GM12864 (cell line): ENCODE measurements at places on chromosomes 6 and 20.
A peak's percentile ranks its signal among the peaks of the same experiment; 100 is the strongest.

DNA sequence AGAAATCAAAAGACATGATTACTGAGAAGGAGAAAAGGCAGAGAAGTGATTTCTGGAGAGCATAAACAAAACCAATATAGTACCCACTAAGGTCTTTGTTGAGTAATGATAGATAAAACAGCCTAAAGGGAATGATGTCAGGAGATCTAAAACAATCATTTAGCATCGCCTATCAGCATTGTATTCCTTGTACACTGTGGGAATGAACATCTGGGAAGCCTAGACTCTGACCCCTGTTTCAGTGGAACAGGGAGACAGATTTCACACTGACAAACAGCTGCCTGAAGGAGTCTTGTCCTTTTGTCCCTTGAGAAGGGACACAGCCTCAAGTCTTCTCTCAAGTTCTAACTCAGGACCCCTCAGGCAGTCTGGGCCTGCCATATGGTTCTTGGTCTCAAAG is 1.7 kb downstream of the ASIP start:
- no peak for DNase-seq

DNA sequence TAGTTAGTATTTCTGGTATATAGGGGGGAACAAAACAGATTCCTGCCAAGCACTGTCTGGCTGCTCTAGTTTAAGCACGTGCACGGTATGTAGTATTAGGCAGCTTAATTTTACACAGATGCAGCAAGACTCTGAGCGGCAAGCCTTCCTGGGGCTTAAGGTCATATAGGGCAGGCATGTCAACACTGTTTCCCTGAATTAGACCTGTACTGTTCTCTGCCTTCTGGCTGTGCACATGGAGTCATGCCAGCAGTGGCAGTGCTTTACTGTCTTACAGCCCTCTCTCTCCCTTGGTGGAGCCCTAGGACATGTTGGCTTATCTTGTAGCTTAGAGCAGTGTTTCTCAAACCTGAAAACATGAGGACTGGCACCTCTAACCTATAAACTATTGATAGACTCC is 56.6 kb downstream of the PHF20 start:
- no peak for DNase-seq

GRCh38 chr6:109526905-109527628 is 44.0 kb upstream of the ZBTB24 start:
- peak; percentile 37 for DNase-seq

DNA sequence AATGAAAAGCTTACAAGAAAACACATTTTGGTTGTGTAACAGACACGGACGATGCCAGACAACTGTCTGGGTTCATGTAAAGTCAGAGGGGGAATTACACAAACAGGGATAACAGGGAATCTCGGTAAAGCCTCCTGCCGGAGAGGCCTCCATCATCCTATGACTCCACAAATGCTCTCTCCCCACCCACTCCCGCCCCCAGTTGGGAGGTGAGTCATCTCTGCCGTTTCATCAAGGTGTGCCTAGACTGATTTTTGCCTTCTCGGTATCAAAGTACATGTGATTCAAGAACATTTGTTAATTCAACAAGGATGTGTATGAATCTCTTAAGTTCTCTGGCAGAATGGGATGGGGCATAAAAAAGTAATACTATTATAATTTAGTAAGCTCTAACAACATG is 304.9 kb upstream of the PRDM1 start:
- no peak for DNase-seq

DNA sequence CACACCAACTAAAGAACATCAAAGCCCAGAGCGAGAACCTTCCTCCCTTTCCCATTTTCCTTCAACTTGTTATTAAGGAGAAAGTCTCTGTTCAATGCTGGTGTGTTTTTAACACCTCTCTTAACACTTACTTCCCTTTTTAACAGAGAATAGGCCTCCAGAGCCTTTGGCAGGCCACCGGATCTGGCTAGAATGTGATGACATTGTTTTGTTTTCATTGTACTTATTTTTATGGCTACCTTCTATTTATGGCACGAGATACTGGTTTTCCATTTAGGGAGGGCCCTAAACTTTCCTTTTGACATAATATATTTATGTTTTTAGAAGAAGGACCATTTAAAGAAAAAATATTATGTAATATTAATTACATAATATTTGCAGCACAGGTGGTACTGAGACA is 21.6 kb downstream of the TCF15 start:
- DNase-seq: no peak
